ENCODE measurements at places on chromosomes 5 and 9.

GRCh38 chr5:83563631-83564030 lies 92.1 kb downstream of the VCAN start:
- DNase-seq = no peak

GRCh38 chr5:59264639-59265245 lies 628.8 kb downstream of the PDE4D start:
- DNase-seq = no peak

- DNase-seq = no peak
Observed at GRCh38 chr9:106883626-106884190, 20.7 kb downstream of the ZNF462 start.

GRCh38 chr9:79352322-79352721 lies 219.4 kb upstream of the TLE4 start:
- DNase-seq = no peak

GRCh38 chr5:177315411-177315810 lies 3.7 kb upstream of the MXD3 start:
- no peak for DNase-seq

- no peak for DNase-seq
Observed at GRCh38 chr5:131328536-131329285, 64.9 kb downstream of the CDC42SE2 start.

DNA sequence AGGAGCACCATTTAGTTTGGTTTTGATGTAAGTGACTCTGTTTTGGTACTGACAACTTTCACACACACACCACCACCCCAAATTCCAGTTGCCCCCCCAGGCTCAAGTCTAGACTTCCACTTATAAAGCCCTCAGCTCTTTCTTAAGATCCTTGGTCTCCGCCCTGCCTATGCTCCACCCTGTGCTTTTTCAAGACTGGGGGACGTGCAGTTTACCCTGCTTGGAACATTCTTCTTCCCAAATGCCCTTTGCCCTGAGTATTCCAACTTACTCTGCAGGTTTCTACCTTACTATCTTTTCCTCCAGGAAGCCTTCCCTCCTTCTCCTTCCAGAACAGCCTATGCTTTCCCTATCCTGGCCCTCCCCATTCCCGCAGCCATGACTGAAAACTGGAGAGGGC lies 1.5 kb upstream of the TRIM14 start:
- no peak for DNase-seq

- DNase-seq = no peak
Observed at GRCh38 chr5:157859227-157859575, 256 bp upstream of the CLINT1 start.

DNA sequence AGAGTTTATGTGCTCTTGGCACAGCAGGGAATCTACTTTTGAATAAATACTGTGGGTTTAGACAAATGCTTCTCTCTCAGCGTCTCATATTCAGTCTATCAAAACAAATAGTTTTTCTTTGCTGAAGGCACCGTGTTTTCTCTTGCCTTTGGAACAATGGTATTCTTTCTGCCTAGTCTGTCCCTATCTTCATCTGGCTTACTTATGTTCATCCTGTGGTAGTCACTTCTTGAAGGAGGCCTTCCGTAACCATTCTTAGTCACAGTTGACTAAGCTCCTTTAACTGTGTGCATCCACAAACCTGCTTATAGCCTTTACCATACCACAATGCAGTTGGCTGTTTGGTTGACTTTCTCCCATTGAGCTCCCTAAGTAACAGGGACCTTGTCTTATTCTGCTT lies 45.9 kb downstream of the LARP1 start:
- DNase-seq = no peak

DNA sequence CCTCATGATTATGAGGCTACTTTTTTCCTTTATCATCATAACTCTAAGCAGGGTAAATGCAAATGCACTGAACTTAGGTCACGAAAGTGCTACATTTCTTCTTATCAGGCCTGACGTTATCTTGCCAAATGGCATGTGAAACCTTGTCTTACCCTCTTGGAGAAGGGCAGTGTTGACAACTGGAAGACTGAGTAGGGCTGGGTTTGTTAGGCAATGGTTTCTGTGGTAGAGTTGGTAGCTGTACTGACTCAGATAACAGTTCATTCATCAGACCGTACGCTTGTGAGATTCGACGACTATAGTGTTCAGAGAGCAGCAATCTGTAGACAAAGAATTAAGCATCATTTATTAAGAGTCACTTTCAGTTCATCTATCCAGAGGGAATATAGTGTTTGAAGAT lies 127.7 kb downstream of the CPLANE1 start:
- no peak for DNase-seq

DNA sequence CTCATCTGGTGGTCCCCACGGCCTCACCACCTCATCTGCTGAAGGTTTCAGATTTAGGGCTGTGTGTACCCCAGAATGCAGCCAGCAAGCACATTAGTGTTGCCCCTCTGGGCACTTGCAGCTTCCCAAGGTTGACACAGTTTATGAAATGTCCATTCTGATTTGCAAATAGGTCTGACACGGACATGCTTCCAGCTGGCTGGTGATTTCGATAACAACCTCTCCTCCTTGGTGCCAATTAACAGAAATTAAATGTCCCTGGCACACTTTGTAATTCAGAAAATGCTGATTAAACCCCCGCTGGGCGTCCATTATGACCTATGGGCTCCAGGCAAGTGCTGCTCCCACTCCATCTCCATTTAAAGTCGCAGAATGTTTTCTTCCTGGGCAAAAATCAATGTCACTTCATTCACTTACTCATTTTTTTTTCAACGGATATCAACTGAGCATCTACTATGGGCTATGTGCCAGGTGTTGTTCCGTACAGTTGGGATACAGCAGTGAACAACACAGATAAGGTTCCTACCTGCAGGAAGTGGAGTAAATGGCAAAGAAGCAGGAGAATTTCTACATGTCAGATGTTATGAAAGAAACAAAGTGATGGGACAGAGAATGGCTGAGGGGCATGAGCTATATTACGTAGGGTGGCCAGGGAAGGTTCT lies 32.0 kb downstream of the PLAC8L1 start:
- DNase-seq = no peak

- no peak for DNase-seq
Observed at GRCh38 chr5:147174671-147175265, 60.1 kb upstream of the STK32A start.

DNA sequence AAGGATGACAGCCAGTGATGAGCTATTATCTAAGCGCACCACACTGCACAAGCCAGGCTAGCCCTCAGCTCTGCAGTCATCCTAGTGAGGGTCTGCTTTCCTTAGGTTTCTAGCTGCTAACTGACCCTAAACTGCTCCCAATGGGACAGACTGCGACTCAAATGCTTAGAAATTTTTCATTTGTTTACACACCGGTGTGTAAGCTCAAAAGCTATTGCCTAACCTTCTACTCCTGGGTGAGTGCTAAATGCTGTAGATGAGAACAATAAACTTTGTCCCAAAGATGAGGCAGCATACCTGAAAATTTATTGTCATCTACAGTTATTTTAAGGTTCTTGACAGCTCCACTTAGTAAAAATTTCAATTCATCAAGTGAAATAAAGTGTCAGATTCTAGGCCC lies 311.4 kb downstream of the TMEM167A start:
- DNase-seq = no peak

DNA sequence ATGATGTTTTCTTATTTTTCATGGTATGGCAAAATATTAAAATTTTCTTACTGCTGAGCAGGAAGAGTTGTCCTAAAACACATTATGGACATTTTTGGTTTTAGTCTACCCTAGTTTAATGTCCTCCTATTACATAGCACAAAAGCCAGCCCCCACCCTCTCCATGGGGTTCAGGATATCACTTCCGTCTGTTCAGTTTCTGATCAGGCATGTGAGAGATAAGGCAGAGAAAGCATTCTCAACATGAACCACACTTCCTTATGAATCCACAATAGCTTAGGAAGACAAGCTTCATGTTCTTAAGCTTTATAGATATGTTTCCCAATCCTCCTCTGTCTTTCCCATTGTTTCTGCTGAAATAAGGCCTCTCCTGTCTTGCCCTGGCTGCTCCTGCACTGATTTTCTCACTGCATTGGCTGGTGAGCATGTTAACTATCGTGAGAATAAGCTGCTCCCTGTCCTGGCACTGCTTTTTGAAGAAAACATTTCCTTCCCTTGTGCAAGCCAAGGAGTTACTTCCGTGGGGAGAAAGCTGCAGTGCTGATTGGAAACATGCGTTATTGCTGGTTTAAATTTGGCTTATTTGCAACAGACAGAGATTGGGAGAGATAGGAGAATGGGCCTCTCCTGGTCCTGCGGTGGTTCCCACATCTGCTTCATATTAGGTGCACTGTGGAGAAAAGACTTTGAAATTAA lies 260.3 kb upstream of the RPS23 start:
- DNase-seq = no peak

- no peak for DNase-seq
Observed at GRCh38 chr5:131720714-131721113, 76.1 kb downstream of the FNIP1 start.

DNA sequence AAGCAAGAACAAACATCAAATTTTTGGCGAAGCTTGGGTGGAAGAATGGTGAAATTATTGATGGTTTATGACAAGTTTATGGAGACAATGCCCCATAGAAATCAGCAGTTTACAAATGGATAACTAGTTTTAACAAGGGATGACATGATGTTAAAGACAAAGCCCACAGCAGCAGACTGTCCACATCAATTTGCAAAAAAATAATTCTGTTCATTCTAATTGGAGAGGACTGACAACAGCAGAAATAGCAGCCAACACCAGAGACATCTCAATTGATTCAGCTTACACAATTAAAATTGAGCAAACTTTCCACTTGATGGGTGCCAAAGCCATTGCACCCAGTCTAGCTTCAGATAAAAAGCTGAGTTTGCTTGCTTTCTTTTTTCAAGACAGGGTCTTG lies 82.7 kb upstream of the STK32A start:
- DNase-seq = no peak

DNA sequence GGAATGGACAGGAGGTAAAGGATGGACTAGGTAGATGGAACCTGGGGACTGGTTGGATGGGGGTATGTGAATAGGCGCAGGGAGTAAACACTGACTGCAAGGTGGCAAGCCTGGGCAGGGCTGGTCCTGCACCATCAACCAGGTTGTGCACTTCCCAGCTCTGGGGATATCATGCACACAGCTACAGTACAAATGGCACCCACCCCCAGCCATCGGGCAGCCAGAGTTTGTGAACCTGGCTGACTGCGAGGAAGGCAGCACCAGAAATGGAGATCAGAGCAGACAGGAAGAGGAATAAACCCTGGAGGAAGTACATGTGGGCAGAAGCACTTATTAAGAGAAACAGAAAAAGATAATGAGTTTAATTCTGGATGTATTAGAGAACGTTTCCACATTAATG lies 229.1 kb downstream of the ESM1 start:
- DNase-seq = no peak

DNA sequence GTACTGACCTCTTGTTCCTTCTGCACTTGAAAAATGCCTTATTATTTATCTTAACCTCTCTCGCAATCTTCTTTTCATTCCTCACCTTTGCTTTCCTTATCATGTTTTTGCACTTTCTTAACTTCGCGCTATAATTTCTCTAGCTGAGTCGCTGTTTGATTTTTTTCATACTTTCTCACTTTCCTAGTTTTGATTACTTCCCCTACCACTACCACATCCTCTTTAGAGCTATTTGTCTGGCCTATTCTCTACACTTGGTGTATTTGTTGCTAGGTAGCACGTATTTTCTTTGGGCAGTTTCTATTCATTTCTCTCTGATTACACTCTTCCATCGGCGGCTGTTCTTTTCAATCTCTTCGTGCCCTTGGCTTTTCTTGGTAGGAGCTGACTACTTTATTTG lies 611.8 kb downstream of the BNC2 start:
- DNase-seq = no peak

- no peak for DNase-seq
Observed at GRCh38 chr5:109199799-109200620, 209.8 kb downstream of the PJA2 start.

DNA sequence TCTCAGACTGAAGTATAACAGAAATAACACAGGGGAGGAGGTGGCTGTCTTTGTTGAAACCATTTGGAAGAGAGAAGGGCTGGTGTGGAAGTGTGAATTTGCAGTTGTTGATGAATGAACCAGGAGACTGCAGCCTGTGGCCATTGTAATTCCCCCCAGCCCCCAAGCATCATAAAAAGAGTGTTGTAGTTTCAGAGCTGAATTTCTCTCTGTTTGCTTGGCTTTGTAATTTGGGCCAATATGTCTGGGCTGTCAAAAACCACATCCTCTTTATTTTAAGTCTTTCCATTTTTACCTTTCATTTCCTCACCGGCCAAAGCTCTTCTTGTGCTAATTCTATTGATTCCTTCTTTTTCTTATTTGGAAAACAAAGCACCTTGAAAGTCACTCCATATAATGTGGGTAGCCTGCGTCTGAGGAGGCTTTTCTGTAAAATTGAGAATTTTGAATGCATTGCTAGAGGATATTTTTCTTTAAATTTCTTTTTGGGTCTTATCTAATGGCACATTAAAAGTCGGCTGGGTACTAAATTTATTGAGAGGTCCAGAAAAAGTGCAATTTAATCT lies 383.3 kb downstream of the OSTF1 start:
- DNase-seq = no peak

DNA sequence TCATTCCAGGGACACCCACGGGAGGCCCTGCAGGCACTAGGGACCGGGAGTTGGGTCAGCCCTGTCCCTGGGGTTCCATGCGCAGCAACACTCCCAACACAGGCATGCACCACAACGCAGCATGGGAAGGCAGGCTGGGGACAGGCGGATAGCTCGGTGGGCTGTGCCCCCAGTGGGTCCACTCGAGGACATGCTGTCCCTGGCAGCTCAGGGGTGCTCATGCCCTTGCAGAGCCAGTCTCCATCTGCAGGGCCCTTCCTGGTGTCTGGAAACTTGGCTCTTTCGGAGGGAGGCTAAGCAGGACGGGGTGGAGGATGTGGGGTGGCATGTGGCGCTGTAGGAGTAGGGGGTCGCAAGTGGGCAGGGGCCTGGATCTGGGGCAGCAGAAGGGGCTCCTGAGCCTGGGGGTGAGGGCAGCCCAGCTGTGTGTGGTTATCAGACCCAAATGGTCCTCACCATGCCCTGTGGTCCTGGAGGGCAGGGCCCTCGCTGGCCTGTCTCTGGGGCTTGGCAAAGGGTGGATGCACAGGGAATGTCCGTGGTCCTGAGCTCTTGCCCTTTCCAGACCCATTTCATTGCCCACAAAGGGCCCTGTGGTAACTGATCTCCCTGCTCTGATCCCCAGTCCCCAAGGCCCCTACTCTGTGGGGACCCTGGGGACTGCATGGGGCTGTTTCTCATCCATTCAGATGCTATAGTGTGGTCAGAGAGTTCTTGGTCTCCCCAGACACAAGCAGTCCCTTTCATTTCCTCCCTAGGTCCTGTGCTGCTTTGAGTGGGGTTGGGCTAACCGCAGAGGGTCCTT lies 90.3 kb upstream of the PHYKPL start:
- no peak for DNase-seq

GRCh38 chr9:135770203-135770535 lies 68.2 kb downstream of the KCNT1 start:
- DNase-seq = no peak

DNA sequence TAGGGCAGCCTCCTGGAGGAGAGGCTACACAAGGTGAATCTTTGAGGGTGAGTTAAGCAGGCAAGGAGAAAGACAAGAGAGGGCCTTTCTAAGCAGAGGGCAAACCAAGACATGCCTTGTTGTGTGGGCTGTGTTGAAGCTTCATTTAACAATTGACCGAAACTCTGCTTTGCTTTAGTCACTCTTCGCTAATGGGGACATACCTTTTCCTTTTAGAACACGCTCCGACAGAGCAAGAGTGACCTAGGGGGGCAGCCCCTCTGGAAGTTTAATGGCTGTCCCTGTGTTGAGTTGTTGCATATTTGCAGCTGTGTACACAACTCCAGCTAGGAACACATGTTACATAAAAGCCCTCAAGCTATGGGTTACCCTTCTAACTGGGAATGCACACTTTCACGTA lies 218.1 kb upstream of the WWC1 start:
- DNase-seq = no peak

Data from hematopoietic multipotent progenitor cell treated with erythropoietin and hydrocortisone succinate and interleukin-3 and kit ligand, for 17 days (in vitro differentiated cells).